ENCODE measurements at places on chromosomes 5 and 9. TPM values are rescaled to one million over a fixed set of nuclear protein-coding genes. Genes with fewer than 3 reads are reported as not detected.

DNA sequence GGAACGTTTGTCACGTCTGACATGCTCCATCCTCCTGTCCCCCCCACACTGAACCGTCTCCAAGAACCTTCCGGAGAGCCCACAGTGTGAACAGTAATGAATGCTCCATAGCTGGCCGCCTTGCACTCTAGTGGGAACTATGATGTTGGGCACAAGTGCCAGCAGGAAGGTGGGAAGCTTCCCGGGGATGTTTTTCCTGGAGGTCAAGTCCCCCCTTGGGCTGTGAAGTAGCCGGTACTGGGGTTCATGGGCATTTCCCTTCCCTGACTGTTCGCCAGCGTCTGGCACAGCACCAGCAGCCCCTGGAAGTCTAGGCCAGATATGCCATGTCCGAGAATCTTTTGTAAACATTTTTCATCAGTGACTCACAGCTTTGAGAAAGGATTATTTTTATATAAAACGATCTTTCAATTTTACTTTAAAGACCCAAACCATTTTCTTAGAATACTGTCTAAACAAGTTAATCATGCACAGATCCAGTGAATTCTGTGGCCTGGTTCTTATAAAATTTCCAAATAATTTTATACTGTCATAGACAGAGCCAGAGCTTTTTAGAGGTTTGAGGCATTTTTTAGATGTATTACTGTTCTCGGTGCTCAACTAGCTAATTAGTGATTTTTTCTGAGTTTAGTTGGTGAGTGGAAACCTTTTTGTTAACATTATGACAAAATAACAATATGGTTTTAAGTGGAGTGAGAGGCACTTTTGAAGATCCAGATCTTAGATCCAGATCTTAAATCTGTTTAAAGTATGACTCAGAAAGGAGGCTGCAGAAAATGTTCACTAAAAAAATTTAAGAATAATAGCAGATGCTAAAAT lies 11.6 kb downstream of the ABL1 start:
- DNase-seq, result peak; percentile 80

- DNase-seq, result peak; percentile 42
Measured at GRCh38 chr5:58452566-58453258, 7.2 kb downstream of the PLK2 start.

DNA sequence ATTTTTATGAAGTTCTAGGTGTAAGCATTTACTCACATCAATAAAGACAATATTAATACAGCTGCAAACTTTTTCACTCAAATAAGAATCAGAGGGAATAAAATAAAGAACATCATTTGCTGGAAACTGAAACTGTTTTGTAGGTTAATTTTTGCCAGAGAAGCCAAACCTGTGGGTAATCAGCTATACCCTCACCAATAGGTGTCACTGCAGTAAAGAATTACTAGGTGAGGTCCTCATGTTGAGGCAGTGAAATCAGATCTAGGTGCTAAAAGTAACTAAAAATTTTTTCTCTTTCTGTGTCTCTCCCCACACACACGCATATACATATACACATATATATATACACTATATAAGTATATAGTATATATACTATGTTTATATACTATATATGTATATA lies 1016.3 kb upstream of the SEMA6A start:
- DNase-seq, result peak; percentile 8

CCL28 gene
- under 0.01 TPM for total RNA-seq

PRSS3 gene
- 16.4 TPM for total RNA-seq

All from IMR-90 (cell line).